Foreskin melanocyte (primary cell): ENCODE measurements at places on chromosomes 7 and 10.

DNA sequence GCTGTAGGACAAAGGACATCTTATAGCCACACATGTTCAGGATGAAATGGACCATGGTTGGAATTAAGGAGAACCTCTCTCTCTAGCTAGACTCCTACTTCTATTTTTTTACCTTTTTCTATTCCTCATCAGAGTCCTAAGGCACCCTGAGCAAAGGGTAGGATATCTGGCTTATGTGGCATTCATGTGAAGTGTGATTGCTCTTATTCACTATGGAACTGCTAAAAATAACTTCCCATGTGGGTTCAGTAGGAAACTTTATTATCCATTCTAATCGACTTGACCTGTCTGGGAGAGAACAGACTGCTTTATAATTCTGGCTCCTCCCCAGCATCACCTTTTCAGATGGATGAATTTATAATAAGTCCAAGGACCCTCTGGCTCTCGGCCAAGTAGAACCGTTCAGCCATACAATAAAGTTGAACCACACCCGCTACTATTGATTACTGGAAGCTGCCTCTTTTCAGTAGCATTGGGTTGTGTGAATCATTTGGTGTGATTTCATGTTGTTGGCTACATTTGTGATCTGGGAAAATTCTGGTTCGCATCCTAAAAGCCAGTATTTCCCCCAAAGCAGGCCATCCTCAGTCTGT is 117.5 kb downstream of the NRF1 start:
- DNase-seq, result no peak

DNA sequence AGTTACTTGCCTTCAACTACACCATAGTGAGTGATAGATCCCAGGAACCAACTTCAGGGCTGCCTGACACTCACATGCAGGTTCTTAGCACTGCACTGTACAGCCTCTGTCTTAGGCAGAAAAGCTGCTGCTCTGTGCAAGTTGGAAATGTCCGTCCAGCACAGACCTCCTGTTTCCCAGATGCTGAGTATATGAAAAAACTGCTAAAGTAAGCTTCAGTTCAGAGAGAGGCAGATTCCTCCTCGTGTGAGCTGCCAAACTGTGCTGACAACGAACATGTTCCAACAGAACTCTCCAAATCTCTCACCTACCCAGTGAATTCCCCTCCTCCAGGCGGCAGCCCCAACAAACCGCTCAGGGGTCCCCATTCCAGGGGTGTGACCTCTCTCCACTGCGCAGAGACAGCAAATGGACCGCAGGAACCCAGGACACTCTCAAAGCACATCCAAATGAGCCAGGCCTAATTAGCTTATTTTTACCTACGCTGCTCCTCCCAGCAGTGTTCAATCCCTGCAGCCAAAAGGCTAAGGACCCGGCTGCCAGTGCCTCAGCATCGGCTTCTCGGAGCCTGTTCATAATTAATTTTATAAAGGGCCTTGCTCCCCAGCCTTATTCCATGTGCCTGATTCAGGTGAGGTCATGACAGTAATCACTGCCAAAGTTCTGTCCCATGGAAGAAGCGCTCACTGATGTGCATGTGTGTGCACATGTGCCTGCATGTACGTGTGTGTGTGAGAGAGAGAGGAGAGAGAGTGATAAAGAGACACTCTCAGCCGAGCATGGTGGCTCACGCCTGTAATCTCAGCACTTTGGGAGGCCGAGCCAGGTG is 159.5 kb upstream of the AUTS2 start:
- no peak for DNase-seq

DNA sequence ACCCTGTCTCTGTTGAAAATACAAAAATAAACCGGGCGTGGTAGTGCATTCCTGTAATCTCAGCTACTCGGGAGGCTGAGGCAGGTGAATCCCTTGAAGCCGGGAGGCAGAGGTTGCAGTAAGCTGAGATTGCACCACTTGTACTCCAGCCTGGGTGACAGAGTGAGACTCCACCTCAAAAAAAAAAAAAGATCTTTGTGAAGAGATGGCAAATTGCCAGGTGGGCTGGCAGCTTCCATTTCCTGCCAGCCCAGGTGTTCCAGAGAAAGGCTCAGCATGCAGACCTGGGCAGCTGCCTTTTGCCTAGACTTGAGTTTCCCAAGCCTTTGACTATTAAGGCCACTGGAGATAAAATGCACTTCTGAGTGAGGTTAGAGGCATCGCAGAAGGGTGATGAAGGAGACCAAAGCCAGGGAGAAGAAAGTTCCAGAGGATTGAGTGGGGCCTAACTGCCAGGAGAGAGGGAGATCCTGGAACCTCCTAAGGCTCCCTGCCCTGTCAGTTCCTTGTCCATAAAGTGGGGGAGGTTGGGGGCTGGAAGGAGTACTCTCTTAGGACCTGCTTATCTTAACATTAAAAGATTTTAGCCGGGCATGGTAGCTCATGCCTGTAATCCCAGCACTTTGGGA is 10.0 kb upstream of the DDIT4 start:
- no peak for DNase-seq

- DNase-seq, result no peak
Measured at GRCh38 chr10:60849217-60849616, 70.9 kb downstream of the CDK1 start.

GRCh38 chr7:149725426-149725821 is 48.0 kb downstream of the ZNF467 start:
- DNase-seq, result peak; percentile 49

DNA sequence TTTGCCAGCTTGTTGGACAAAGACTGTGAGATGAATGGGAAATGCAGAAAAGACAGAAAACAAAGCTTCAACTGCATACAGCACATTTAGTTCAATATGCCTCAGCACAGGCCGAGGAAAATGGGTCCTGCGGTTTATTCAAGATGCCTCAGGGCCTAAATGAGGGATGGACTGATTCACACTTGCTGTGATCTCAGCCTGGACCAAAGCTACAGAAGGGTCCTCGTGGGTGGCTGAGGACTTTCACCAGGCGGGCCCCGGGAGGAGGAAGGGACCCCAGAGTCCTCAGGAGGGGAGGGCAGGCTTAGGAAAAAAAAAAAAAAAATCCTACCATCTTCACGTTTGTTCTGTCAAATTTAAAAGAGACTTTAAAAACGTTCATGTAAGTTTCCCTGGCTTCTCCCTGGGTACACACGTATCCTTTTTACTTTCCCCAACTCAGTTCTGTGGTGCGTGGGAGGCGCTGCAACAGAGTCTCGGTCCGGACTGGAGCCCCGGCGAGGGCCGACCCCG is 624 bp upstream of the ZNF783 start:
- peak; percentile 86 for DNase-seq

DNA sequence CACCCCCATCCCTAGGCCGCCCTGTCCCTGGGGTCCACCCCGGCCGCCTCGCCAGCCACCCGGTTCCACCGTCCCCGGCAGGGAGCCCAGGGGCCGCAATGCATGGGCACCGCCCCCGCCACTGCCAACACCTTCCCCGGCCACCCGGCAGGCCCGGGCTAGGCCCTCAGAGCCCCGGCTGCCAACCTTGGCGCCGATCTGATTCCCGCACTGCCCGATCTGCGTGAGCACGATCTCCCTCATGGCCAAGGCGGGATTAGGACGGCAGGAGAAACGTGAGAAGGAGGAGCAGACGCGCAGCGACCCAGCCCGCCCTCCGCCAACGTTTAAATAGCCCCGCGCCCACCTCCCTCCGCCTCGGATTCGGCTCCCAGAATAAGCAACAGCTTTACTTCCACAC is at the start of gene TUBB8:
Gene TUBB8 (minus strand): TSS at position 301 of the 400 bp plus-strand sequence. CDS start 58 bp downstream, at position 243.
- no peak for DNase-seq
